ENCODE measurements at places on chromosomes 4 and X. TPM values are rescaled to one million over a fixed set of nuclear protein-coding genes. Genes with fewer than 3 reads are reported as not detected.

Gene JAKMIP1
- total RNA-seq = 1.00 TPM

Gene HOPX
- 456 TPM for total RNA-seq

- no peak for DNase-seq
Observed at GRCh38 chrX:16711219-16711811, 1.2 kb downstream of the CTPS2 start.

Gene PACRGL
- 45.8 TPM for total RNA-seq

GRCh38 chr4:81648576-81649275 lies 177.0 kb upstream of the RASGEF1B start:
- DNase-seq = no peak

- DNase-seq = no peak
Observed at GRCh38 chr4:4524364-4524763, 17.5 kb downstream of the STX18 start.

Gene GAGE13
- total RNA-seq = not detected

Gene DCAF12L1
- not detected for total RNA-seq

DNA sequence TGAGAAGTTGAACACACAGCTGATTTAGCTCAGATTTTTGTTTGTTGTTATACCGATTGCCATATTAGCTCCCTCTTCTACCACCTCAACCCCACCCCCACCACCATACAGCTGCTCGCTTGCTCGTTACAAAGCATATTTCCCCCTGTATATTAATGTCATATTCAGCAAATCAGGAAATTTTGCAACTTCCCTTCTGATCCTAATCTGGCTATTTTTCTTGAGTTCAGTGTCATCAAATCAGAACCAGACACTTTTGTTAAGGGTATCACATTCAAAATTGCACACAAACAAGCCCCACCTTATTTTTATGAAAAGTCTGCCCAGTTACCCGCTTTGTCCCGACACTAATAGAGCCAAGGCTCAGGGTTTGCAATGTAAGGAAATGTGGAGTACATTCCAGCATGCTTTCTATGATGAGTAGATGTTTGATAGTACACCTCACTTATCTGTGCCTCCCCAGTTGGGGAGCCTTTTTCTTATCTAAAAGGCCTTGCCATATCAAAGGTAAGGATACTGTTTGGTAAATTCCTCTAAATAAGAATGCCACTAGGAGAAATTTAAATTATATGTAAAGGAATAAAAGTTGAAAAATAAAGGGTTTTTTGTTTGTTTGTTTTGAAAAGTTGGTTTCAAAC lies 212.2 kb downstream of the CBR4 start:
- DNase-seq = no peak
